CD4-positive, alpha-beta T cell treated with Interleukin-17A for 1 hour (primary cell): ENCODE measurements at places on chromosomes 2 and 18.

DNA sequence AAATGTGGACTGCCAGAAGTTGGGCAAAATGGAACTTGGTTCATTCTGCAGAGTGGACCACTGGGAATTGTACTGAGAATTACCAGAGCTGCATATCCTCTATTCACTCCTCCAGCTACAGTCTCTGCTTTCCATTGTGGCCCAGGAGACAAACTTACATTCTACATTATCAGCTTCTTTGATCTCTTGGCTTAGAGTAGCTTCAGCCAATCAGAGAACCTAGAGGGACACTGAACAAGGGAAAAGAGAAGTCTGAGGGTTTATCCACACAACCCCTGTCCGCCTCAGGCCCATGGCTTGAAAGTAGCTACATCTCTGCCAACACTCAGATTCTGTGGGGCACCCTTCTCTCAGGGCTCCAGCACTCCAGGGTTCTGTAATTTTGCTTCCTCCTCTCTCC is 251.1 kb downstream of the TRIB2 start:
- no peak for DNase-seq

GRCh38 chr18:73662421-73662820 is 485.2 kb downstream of the FBXO15 start:
- DNase-seq = no peak

- no peak for DNase-seq
These were observed 94.9 kb upstream of the TWSG1 start for GRCh38 chr18:9239720-9240119.

- DNase-seq = no peak
These were observed 28.2 kb downstream of the SOX11 start for GRCh38 chr2:5720426-5720825.

GRCh38 chr2:99573634-99574251 is 83.9 kb upstream of the REV1 start:
- DNase-seq = no peak

DNA sequence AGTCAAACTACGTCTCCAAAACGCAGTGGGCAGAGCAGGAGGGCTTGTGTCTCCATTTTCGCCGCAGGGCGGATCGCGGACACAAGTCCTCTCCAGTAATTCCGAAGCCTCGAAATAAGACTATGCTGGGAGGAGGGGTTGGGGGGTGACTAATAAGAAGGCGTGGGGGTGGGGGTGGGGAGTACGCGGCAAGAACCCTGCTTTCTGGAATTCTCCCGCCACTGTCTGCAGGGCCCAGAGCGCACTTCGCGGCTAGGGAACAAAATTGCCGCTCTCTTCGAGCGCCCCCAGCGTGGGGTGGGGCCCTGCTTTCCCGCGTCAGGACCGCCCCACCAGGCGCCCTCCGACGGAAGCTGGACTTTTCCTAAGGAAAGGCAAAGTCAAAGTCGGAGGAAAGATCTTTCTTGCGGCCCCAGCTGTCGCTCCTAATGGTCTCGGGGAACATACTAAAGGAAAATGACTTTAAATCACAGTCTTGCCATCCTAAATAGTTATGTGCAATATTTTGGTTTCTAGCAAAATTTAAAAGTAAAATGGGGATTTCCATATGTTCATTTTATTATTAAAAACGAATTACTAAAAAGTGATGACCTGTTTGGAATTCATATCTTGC is 11.9 kb downstream of the NR4A2 start:
- peak; percentile 22 for DNase-seq

DNA sequence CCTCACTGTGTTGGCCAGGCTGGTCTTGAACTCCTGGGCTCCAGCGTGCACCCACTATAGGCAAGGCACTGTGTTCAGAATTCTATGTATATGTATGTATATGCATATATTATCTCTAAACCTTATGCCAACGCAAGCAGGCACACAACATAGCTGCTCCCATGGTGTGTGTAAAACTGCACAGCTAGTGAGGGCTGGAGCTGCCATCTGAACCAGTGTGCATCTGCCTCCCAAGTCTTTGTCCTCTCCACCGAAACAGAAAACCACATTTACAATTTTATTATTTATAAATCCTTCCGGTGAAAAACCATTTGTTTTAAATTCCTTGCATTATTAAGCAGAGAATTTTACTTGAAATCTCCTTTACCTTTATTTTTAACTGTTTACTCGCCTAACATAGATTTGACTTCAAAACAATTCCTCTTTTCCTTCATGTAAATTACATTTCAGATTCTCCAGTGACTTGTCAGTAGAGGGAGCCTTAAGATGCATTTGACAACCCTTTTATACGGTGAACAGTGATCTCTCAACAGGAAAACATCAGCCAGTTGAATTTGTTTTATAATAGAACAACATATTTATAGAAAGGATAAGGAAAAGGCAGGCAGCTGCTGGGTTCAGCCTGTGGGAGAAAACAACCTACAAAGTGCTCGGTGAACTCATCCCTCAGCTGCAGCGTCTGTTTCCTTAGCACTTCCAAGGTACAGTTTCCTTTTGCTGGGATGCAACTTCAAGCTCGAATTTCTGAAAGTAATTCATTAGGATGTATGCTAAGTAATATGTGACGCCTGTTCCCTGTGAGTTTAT is 101.2 kb downstream of the MYT1L start:
- DNase-seq = no peak

- DNase-seq = no peak
These were observed 45.5 kb downstream of the OSR1 start for GRCh38 chr2:19312949-19313348.

- DNase-seq = no peak
These were observed 77.1 kb downstream of the SMAD4 start for GRCh38 chr18:51107082-51107481.

DNA sequence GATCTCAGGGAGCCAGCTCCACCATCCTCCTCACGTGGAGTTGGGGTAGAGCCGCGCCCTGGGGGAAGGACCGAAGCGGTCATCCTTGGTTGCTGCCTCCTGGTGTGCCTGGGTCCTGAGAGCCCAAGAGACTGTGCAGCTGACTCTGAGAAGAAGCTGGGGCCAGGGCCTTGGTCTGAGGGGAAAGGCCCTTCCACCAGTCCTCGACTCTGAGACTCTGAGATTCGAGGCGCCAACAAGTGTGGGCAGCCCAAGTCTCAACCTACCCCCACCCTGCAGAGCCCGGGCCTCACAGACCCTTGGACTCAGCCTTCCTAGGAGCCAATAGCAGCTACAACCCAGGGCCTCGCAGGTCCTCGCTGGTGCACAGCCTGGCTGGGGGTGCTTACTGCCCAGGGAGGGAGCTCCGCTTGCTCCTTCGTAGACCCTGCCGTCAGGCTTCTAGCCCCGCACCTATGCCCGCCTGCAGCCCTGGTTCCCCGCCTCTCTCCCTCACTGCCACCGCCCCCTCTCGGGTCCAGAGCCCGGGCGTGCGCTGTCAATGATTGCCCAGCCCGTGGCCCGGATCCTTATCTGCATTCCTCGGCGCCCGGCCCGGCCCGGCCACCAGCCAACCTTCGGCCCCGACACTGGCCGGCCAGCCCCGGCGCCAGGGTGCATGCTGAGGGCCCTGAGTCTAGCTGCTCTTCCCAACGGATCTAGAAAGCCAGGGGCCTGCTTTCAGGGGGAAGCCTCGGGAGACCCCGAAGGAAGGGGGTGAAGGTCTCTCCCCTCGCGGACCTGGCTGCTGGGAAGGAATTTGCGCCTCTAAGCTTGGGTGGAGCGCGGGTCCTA is 2.0 kb downstream of the IHH start:
- no peak for DNase-seq

GRCh38 chr2:64049633-64050220 is 30.5 kb upstream of the VPS54 start:
- DNase-seq = peak; percentile 85

- no peak for DNase-seq
These were observed 13.3 kb downstream of the BCL2L11 start for GRCh38 chr2:111134055-111134454.

GRCh38 chr2:181461056-181461997 is 4.1 kb downstream of the ITGA4 start:
- peak; percentile 60 for DNase-seq

GRCh38 chr18:41266204-41266603 is 688.8 kb upstream of the PIK3C3 start:
- no peak for DNase-seq
